ENCODE measurements at places on chromosomes 6 and 20.

DNA sequence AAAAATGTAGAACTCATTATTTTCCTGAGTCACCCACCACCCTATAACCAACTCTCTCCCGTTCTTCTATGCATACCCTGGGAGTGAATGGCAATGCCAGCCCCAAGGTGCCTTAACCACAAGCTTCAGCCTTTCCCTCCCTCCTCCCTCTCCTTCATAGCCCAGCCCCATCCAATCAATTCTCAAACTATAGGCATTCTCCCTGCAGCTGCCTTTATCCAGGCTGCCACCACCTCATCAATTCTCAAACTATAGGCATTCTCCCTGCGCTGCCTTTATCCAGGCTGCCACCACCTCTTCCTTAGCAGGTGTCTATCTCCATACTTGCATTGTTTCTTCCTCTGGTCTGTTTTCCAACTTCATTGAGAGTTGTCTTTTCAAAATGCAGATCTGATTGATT, 77.1 kb downstream of the PLEKHG1 start:
- no peak for DNase-seq

GRCh38 chr6:150705392-150705791, 105.7 kb downstream of the PLEKHG1 start:
- no peak for DNase-seq

DNA sequence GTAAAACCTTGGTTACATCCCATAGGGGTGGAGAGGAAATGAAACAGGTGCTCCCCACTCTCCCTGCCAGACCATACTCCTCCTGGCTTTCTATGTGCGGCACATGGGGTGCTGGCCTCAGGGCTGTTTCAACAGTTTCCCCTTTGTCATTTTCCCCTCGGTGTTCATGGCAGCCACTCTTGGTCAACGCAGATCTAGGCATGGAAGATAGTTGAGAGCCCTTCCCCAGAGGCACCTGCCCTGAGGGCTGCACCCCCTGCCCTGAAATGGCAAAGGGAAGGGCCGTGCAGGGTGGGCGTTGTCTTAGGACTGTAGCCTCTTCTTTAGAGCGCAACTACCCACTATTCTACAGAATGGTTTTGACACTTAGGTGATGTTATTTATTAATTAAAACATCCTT, 4.4 kb downstream of the CST1 start:
- DNase-seq = no peak

DNA sequence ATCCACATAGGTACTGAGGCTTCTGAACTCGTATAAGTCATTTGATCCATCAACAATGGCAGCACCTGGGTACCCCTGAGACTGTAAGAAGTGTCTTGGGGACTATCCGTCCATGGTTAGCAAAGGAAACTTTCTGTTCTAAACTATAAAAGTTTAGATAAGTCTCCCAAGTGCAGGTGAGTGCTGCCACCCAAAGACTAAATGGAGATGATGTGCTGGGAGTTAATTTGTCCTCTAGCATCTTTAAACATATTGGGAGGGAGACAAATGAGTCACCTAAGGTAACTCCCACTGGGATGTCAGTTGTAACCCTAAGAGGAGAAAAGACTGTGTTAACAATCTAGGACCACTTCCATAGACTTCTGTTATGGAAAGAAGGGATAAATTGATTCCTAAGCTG, 6.2 kb downstream of the BEND6 start:
- no peak for DNase-seq

- DNase-seq = no peak
Observed at GRCh38 chr6:45607798-45608197, 230.1 kb upstream of the SUPT3H start.

Measured in SJSA1 (cell line).